ENCODE measurements at places on chromosomes 7 and 10.

DNA sequence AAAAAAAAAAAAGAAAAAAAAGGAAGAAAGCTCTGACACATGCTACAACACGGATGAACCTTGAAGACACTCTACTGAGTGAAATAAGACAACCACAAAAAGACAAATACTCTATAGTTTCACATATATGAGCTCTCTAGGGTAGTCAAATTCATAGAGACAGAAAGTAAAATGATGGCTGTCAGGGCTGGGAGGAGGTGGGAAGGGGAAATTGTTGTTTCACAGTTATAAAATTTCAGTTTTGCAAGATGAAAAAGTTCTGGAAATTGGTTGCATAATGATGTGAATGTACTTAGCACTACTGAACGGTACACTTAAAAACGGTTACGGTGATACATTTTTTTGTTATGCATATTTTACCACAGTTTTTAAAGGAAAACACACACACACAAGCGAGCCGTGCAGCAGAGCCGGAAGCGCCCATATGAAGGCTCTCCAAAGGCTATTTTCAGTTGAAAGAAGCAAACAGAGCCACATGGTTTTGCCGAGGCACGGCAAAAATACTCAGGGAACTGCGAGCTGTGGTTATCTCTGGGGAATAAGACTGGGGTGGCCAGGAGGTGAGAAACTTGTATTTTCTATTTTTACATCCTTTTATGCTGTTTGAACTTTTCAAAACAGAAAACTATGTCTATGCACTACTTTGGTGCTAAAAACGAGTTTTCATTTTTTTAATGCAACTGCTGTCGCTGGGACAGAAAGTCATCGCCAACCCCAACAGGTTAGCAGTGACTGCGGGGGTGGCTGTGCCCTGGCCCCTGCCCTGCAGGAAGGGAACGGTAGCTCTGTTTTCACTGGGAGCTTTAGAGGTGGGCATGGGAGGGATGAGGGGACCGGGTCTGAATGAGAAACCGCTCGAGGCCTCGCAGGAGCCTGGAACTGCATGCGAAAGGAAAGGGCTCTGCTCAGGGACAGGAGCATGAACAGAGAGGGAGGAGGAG lies 132.9 kb downstream of the OAT start:
- peak; percentile 56 for DNase-seq

- DNase-seq, result no peak
These were observed 272.1 kb downstream of the BMPER start for GRCh38 chr7:34177476-34177875.

- peak; percentile 67 for DNase-seq
These were observed at the start of gene CLDN3 for GRCh38 chr7:73770002-73770859. Gene CLDN3 (minus strand): TSS chr7:73770270. CDS start chr7:73770049, 221 bp downstream.

DNA sequence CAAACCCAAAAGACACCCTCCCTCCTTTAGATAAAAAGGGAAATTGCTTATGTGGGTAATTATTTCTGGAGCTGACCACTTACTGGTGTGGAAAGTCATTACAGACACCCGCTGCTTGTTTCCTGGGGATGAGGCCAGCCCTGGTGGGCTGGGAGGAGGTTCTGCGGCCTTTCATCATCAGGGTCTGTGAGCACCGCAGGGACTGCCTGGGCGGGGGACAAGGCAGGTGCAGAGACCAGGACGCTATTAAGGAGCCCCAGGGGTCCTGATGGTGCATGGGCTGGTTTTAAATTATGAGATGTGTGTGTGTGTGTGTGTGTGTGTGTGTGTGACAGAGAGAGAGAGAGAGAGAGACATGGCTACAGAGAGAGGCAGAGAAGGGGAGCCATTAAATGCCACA lies 171.2 kb downstream of the DNAJB6 start:
- DNase-seq, result no peak

- DNase-seq, result no peak
These were observed 19.3 kb downstream of the VKORC1L1 start for GRCh38 chr7:65892161-65892560.

GRCh38 chr7:151674161-151674920 lies 154.6 kb upstream of the RHEB start:
- no peak for DNase-seq

DNA sequence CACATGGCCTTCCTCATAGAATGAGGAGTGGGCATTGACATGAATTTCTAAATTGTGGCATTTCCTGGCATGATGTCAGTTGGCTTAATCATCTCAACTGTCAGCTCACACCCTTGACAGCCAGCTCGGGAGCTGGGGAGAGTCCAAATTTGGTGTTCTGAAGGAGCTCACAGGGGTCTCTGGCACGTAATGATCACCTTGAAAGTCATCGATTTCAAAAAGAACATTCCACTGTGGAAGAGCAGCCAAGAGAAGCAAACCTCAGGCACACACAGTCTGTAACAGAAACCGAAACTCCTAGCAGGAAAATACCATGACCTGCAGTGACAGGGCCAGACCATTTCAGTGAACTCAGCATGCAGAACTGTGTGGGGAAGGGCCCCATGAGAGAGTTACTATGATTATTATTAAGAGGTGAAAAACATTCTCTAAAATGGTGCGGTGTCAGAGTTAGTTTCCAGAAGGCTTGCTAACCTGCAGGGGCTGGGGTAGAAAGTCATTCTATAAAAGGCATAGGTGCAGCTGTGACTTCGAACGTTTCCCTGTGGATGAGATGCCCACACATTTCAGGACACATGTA lies 26.4 kb upstream of the KLF6 start:
- DNase-seq, result peak; percentile 65

DNA sequence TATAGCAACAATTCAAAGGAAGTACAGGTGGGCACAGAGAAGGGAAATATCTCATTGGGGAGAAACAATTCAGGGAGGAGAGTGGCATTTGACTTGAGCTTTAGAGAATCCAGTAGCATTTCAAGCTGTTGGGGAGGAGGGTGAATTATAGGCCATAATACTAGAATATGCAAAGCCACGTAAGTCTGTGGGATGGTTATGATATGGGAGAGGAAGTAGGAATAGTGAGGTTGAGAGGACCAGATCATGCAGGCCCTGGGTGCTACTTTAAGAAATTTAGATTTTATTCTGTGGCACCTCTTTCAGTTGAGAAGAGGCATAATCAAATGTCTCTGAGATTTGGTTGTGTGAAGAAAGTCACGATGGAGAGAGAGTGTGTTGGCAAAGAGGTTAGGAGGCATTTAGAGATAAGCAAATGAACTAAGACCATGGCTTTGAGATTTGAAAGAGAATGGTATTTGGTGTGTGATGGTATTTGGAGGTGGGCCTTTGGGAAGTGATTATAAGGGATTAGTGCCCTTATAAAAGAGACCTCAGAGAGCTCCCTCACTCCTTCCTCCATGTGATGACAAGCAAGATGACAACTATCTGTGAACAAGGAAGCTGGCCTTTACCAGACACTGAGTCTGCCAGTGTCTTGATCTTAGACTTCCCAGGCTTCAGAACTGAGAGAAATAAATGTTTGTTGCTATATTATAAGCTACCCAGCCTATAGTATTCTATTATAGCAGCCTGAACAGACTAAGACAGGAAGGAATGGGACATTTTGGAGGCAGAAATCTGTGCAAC lies 15.1 kb downstream of the ADD3 start:
- no peak for DNase-seq
